NCI-H1930 (cell line): ENCODE measurements at places on chromosomes 6 and 20.

GRCh38 chr20:34781220-34781619 is 44.2 kb downstream of the NCOA6 start:
- no peak for DNase-seq

- DNase-seq, result no peak
Measured at GRCh38 chr20:59103573-59103972, 60.0 kb upstream of the ZNF831 start.

- no peak for DNase-seq
Measured at GRCh38 chr6:570825-571224, 86.1 kb downstream of the HUS1B start.

GRCh38 chr20:51531141-51531710 is 11.3 kb downstream of the NFATC2 start:
- no peak for DNase-seq

GRCh38 chr6:154356690-154357089 is at the start of gene IPCEF1:
IPCEF1 (minus strand) TSS chr6:154356803; CDS start chr6:154265947, 90,856 bp downstream.
- no peak for DNase-seq

DNA sequence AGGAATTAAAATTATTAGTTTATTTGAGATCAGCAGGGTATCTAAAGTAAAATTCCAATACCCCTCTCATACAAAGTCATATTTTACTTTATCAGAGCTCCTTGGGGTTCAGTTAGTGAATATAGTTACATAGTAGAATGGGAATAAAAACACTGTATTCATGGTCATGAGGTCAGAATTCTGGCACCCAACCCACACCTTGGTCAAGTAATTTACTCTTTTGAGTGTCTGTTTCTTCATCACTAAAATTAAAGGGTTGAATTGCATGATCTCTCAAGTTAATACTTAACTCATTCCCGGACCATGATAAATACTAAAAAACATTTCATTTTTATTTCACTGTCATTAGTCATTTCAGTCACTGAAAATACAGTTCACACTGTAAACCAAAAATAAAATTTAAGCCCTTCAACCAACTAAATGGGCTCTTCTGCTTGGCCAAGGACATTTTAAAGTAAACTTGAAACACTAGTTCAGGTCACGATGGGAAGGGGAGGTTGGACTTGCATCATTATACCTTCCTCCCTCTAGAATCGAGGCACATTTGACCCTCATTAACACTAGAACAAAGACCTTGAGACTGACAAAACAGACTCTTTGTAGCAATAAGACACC is 21.1 kb upstream of the HLA-DRB1 start:
- DNase-seq, result no peak
